ENCODE measurements at places on chromosomes 1 and 21. TPM values are rescaled to one million over a fixed set of nuclear protein-coding genes. Genes with fewer than 3 reads are reported as not detected.

DNA sequence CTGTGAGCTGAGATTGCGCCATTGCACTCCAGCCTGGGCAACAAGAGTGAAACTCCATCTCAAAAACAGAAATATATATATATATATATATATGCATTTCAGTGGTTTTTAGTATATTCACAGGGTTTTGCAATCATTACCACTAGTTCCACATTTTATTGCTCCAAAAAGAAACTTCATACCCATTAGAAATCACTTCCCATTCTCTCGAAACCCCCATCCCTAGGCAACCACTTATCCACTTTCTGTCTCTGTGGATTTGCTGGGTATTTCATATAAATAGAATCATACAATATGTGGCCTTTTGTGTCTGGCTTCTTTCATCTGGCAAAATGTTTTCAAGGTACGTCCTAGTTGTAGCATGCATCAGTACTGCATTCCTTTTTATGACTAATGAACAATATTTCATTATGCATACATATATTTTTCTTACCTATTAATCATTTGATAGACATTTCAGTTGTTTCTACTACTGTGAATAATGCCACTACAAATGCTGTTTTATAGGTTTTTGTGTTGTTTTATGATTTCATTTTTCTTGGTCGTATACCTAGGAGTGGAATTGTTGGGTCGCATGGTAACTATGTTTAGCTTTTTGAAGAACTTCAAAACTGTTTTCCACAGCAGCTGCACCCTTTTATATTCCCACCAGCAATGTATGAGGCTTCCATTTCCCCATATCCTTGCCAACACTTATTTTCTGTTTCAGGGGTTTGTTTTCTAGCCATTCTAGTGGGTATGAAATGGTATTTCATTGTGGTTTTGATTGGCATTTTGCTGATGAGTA is 95.9 kb downstream of the PHTF1 start:
- no peak for DNase-seq

DNA sequence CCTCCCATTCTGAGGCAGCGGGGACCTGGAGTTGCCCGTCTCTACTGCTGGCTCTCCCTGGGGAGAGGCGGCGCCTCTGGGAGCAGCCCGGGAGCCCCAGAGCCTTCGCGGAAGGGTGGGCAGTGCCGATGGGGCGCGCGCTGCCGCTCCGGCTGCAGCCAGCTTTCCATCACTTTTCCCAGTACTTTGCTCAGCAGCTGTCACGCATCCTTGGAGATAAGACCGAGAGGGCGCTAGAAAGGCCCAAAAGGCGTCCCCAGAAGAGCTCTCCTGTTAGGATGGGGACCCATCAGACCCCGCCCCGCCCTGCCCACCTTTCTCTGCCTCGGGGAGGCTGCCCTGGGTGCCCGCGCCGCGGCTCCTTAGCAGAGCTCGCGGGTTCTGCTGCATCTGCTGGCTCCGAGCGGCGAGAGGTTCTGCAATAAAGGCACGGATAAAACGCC is 534 bp downstream of the KCNH1 start:
- DNase-seq: no peak

DNA sequence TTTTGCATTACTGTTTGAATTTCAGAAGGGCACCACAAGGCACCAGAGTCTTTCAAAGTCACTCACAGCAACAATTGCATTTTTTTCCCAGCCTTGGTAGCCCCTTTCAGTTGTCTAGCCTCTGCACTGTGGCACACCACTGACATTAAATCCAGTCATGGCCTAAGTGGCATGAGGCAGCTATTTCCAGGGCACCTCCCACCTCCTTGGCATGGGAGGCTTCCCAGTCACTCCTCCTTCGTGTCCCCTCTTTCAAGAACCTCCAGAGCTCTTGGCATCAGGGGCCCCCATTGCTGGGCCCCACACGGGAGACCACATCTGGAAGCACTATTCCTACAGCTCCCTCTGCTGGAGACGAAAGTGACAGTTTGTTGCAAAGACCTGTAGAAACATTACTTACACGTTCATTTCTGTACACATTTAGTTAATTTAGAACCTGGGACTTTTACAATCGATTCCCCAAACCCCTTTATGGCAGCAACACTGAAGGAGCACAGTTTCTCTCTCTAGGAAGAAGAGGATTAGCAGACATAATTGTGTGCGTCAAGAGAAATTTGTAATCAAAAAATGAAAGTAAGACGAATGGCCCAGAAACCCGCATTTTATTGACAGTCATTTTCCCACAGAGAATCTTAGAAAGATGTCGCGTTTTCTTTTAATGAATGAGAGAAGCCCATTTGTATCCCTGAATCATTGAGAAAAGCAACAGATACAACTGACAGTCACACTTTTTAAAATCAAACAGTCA is 5.7 kb upstream of the CHD5 start:
- no peak for DNase-seq

DNA sequence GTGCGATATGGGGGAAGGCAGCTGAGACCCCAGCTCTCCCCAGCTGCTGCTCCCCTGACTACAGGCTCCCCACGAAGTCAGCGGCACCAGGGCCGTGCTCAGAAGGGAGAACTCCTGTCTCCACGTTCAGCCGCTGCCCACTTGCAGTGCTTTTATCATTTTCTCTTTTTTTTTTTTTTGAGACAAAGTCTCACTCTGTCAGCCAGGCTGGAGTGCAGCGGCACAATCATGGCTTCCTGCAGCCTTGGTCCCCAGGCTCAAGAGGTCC is 933 bp upstream of the FTCD start:
- peak; percentile 4 for DNase-seq

- no peak for DNase-seq
Measured at GRCh38 chr1:237074371-237075117, 32.6 kb downstream of the RYR2 start.

GRCh38 chr1:23200883-23201282 is 16.4 kb downstream of the HTR1D start:
- no peak for DNase-seq

The UBXN10 gene
- total RNA-seq: 0.04 TPM

Measured in activated B cell treated with CpG ODN at 0.5 μM for 24 hours (primary cell).